ENCODE measurements at places on chromosomes 11 and 22. TPM values are rescaled to one million over a fixed set of nuclear protein-coding genes. Genes with fewer than 3 reads are reported as not detected.

DNA sequence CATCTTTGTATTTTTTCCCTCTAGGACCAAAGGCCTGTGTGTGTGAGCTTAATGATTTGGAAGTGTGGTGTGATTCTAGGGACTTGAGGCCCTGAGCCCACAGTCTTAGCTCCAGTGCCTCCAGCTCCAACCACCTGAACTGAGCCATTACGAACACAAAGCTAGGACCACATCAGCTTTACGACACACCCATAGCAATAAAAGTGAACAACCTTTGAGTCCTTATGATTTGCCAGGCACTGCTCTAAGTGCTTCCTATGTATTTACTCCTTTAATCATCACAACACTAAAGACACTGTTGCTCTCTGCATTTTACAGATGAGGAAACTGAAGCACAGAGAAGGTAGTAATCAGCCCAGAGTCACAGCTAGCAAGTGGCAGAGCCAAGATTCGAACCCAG, 126.4 kb downstream of the EHF start:
- H3K4me1 ChIP-seq: no peaks in the 10 kb centered on the region
- no peaks in the 10 kb centered on the region for H3K27me3 ChIP-seq
- no peak for DNase-seq

FERMT3 gene
- 4.1 TPM for total RNA-seq

- no peaks in the 10 kb centered on the region for H3K27me3 ChIP-seq
- no peaks in the 10 kb centered on the region for H3K36me3 ChIP-seq
- no peak overlapping the region for H3K4me3 ChIP-seq
These were observed 27.2 kb downstream of the TMPRSS6 start for GRCh38 chr22:37082251-37082873.

DNA sequence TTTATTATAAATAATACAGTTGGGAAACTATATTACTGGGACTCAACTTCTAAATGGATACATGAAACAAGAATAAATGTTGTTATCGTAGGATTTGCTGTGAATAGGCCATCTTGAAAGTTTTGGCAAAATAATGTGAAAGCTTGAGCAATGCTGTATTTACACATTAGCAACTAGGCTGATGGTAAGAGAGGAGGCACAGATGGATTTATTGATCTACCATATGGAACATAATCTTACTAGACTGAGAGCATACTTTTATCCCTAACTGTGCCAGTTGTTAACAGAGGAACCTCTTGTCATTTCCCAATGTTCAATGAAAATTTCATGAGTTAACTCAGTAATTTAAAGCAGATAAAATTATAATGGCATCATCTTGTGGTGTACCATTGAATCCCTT, 22.8 kb downstream of the APIP start:
- no peaks in the 10 kb centered on the region for H3K27me3 ChIP-seq
- H3K27ac ChIP-seq: no peak overlapping the region
- DNase-seq: no peak
- no peak overlapping the region for H3K4me3 ChIP-seq

- H3K4me3 ChIP-seq: no peak overlapping the region
- H3K27ac ChIP-seq: no peak overlapping the region
- DNase-seq: no peak
- no peaks in the 10 kb centered on the region for H3K4me1 ChIP-seq
- H3K36me3 ChIP-seq: no peaks in the 10 kb centered on the region
These were observed 89.2 kb upstream of the CRTAM start for GRCh38 chr11:122749005-122749687.

- H3K36me3 ChIP-seq: no peaks in the 10 kb centered on the region
- H3K27ac ChIP-seq: no peak overlapping the region
- DNase-seq: no peak
These were observed 78.3 kb downstream of the EMSY start for GRCh38 chr11:76523147-76523546.

DNA sequence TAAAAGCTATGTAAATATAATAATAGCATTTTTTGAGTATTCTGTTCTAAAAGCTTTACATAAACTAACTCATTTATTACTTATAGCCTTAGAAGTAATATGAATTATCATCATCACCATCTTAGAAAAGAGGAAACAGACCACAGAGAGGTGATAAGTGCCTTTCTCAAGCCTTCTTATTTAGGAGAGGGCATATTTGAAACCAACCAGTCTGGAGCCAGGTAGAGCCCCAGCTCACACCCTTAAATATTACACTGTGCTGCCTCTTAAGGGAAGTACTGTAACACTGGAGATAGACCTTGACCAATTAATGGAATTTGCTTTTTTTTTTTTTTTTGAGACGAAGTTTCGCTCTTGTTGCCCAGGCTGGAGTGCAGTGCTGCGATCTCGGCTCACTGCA, 2.3 kb downstream of the BCO2 start:
- H3K27me3 ChIP-seq: no peaks in the 10 kb centered on the region
- DNase-seq: no peak
- H3K4me3 ChIP-seq: no peak overlapping the region
- H3K27ac ChIP-seq: no peak overlapping the region
- no peaks in the 10 kb centered on the region for H3K36me3 ChIP-seq
- no peaks in the 10 kb centered on the region for H3K4me1 ChIP-seq

DNA sequence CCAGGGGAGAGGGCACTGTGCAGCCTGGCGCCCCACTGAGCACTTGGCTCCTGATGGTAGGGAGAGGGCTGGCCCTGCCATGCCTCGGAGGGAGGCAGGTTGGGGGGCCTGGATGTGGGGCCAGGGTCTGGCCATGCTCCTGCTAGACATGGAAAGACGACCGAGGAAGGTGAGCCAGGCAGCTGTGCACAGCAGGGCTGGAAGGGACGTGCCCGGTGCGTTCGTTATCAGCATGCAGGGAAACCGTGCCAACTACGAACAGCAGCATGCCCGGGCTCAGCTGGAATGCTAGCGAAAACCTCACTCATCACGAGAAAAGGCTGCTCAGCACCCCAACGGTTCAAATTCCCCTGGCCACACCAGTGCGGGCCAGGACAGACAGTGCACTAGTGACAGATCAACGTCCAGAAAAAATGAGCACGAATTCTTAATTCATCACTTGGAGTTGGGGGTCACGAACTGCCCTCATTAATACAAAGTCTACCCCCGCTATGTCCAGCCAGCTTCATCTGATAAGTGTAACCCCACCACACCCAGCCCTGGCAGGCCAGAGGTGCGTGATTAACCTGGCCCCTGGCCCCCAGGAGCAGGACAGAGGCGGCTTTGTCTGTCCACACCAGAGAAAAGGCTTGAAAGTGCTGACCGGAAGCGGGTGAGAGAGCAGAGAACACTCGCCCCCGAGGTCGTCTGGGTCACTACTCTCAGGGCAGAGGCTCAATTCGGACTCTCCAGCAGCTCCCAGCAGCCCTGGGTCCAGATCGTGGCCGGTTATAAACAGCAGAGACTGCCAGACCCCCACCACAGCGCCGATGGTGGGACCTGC, 84.2 kb downstream of the CELSR1 start:
- H3K4me1 ChIP-seq: no peaks in the 10 kb centered on the region
- H3K27ac ChIP-seq: no peak overlapping the region
- H3K4me3 ChIP-seq: no peak overlapping the region
- no peaks in the 10 kb centered on the region for H3K36me3 ChIP-seq
- no peak for DNase-seq
- no peaks in the 10 kb centered on the region for H3K27me3 ChIP-seq

DSCAML1 gene
- total RNA-seq: 1.0 TPM

LMO2 gene
- 6.2 TPM for total RNA-seq

GRCh38 chr11:87252869-87253268, 215.1 kb downstream of the TMEM135 start:
- H3K27me3 ChIP-seq: no peaks in the 10 kb centered on the region
- H3K4me3 ChIP-seq: no peak overlapping the region
- no peaks in the 10 kb centered on the region for H3K4me1 ChIP-seq
- H3K27ac ChIP-seq: no peak overlapping the region
- H3K36me3 ChIP-seq: no peaks in the 10 kb centered on the region
- DNase-seq: no peak

GRCh38 chr11:112797648-112798293, 163.4 kb upstream of the NCAM1 start:
- peak; percentile 26 for DNase-seq
- H3K27me3 ChIP-seq: no peaks in the 10 kb centered on the region
- H3K36me3 ChIP-seq: no peaks in the 10 kb centered on the region
- no peak overlapping the region for H3K27ac ChIP-seq
- no peaks in the 10 kb centered on the region for H3K4me1 ChIP-seq

- H3K36me3 ChIP-seq: no peaks in the 10 kb centered on the region
- DNase-seq: no peak
- no peaks in the 10 kb centered on the region for H3K27me3 ChIP-seq
- no peak overlapping the region for H3K4me3 ChIP-seq
- no peaks in the 10 kb centered on the region for H3K4me1 ChIP-seq
These were observed 323.3 kb downstream of the NTM start for GRCh38 chr11:131693756-131694155.

GRCh38 chr22:21904250-21904789, 36.9 kb upstream of the MAPK1 start:
- no peaks in the 10 kb centered on the region for H3K4me1 ChIP-seq
- H3K4me3 ChIP-seq: no peak overlapping the region
- no peak for DNase-seq
- H3K27ac ChIP-seq: no peak overlapping the region

DNA sequence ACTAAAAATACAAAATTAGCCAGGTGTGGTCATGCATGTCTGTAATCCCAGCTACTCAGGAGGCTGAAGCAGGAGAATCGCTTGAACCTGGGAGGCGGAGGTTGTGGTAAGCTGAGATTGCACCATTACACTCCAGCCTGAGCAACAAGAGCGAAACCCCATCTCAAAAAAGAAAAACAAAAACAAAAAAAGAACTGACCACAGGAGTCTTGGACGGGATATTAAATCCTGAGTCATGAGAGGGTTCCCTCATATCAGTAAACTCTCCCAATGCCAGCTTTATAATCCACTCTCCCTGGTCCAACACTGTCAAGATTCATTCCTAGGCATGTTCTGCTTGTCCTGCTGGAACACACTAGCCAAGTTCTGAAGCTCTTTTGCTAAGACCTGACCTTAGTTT, 61.5 kb upstream of the EP300 start:
- H3K27me3 ChIP-seq: no peaks in the 10 kb centered on the region
- no peak overlapping the region for H3K4me3 ChIP-seq
- no peak for DNase-seq
- no peaks in the 10 kb centered on the region for H3K36me3 ChIP-seq

DNA sequence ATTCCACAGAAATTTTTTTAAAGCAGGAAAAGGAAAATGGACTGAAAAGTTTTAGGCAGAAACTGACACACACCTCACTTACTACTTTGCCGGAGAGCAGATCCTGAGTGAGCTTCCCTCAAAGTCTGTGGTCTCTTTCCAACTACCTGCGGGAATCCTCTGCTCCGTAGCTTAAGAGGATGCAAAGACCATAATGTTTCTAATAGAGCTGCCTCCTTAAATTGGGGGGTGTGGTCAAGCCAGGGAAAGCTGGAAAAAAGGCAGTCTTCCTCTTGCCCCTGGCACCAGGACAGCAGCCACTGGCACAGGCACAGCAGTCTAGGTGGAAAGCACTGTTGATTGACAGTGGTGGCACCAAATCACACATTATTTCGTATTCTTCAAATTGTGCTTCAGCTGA, at the start of gene ETS1:
TSS of gene ETS1 (minus strand) at position 144 of the 400 bp plus-strand sequence. CDS start 14,428 bp downstream, outside the sequence.
- no peaks in the 10 kb centered on the region for H3K4me1 ChIP-seq
- no peaks in the 10 kb centered on the region for H3K27me3 ChIP-seq
- peak; percentile 48 for DNase-seq
- H3K36me3 ChIP-seq: no peaks in the 10 kb centered on the region
- H3K27ac ChIP-seq: no peak within 1 kb of the TSS

MYBPC3 gene
- 0.06 TPM for total RNA-seq

GRCh38 chr11:31720225-31720624, 90.9 kb downstream of the PAX6 start:
- no peak for DNase-seq
- H3K4me1 ChIP-seq: no peaks in the 10 kb centered on the region
- no peaks in the 10 kb centered on the region for H3K36me3 ChIP-seq
- no peak overlapping the region for H3K4me3 ChIP-seq
- no peaks in the 10 kb centered on the region for H3K27me3 ChIP-seq

DNA sequence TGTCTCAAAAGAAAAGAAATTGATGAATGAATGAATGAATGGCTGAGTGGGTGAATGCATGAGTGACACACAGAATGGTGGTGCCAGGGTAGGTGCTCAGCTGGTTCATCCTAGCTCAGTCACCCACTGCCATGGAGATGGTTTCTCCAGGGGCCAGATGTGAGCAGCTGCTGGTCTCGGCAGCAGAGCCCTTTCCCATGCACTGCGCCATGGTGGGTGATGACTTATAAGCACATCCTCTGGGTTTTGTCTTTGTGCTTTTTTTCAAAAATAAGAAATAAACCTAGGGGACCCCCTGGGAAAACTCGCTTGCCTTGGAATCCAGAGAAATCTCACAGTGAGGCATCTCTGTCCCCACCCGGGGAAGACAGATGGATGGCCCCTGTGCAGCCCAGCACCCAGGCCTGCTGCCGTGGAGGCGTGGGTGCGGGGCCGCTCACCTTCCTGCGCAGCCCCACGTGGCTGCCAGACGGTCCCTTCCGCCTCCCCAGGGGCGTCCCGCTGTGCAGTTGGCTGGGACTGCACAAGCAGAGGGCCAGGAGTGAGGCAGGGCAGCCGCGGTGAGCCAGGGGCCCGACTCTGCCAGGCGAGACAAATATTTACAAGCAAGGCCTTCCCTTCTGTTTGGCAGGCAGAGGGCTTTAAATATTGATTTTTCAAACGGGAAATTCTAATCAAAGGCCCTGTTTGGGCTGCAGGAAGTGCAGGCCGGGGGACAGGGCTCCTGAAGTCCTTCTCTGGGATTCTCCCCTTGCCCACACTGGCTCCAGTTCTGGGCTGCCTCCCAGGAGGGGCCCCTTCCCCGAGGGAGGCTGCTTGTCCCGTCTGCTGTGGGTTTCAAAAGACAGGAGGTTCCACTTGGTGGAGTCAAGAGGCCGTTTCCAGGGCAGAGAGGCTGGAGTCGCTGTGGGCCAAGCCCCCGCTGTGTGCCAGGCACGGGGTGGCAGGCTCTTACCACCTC, 24.3 kb downstream of the MPPED1 start:
- no peaks in the 10 kb centered on the region for H3K27me3 ChIP-seq

DNA sequence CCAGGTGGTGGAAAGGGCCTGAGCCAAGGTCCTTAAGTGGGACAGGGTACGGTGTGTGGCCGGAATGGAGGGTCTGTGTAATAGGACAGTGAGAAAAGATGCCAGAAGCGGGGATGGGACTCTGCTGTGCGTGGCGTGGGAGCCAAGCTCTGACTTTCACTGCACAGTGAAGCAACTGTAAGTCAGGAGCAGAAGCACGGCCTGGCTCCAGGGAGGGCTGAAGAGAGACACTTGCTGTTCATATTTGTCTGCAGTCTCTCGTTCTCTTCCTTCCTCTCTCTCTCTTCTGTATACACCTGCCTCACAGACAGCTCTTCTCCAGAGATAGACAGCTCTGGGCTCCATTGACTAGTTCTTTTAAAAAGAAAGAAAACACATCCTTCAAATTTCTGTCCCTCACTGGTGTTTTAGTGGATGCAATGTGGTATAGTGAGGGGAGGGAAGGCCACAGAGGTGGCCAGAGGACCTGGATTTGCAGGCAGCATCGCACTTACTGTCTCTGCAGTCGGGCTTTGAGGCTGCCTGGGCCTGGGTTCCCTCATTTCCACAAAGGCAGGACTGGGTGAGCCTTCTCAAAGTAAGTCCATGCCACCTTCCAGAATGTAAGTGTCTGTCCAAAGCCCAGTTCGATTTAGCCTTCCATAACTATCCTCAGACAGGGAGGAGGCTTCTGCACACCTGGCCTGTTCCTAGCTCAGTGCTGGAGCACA, 2.1 kb downstream of the IL17RA start:
- H3K36me3 ChIP-seq: no peaks in the 10 kb centered on the region
- no peaks in the 10 kb centered on the region for H3K4me1 ChIP-seq
- no peak for DNase-seq
- no peak overlapping the region for H3K27ac ChIP-seq
- H3K27me3 ChIP-seq: no peaks in the 10 kb centered on the region
- no peak overlapping the region for H3K4me3 ChIP-seq
